ENCODE measurements at places on chromosomes 3 and 15. TPM values are rescaled to one million over a fixed set of nuclear protein-coding genes. Genes with fewer than 3 reads are reported as not detected.

- DNase-seq, result no peak
Observed at GRCh38 chr3:78647726-78648125, 1120.1 kb downstream of the ROBO1 start.

Gene SLC51B
- not detected for total RNA-seq

- DNase-seq, result no peak
Observed at GRCh38 chr3:4972652-4973643, 6.3 kb upstream of the BHLHE40 start.

Gene LRRC31
- total RNA-seq, result not detected

DNA sequence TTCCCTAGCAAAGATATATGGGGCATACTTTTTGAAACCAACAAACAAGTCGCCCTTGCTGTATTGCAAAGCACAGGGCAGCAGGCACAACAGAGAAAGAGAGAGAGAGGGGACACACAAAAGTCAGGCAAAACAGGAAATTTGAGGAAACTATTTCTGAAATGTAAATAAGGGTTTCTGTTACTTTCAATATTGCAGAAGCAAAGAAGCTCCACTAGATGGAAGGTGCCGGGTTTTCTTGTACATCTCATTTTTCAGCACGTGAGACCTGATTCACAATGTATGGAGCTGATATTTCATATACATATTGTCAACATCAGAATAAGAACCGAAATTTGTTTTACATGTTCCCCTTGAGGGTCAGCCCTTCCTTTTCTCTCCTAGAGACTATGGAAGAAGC is 127.4 kb downstream of the FOXP1 start:
- DNase-seq, result no peak

- DNase-seq, result no peak
Observed at GRCh38 chr3:40885430-40885829, 313.9 kb upstream of the CTNNB1 start.

Gene ISG20
- 1.1 TPM for total RNA-seq

Gene CORO2B
- total RNA-seq, result 23.1 TPM

- no peak for DNase-seq
Observed at GRCh38 chr15:59137566-59137965, 32.6 kb downstream of the CCNB2 start.

- no peak for DNase-seq
Observed at GRCh38 chr3:194780706-194781105, 95.0 kb downstream of the FAM43A start.

DNA sequence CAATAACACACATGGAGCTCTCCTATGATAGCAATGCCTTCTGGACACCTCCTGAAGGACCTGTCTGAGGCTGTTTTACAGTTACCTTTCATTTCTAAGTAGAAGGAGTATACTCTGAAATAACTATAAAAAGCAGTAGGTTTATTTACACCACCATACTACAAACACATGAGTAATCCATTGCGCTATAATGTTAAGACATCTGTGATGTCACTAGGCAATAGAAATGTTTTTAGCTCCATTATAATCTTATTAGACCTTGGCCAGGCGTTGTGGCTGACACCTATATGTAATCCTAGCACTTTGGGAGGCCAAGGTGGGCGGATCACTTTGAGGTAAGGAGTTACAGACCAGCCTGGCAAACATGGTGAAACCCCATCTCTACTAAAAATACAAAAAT is 24.7 kb downstream of the PXK start:
- no peak for DNase-seq

Measured in neural crest cell (in vitro differentiated cells).